Muscle of back (tissue), 13 donors: ENCODE measurements at places on chromosomes 5 and 9.

DNA sequence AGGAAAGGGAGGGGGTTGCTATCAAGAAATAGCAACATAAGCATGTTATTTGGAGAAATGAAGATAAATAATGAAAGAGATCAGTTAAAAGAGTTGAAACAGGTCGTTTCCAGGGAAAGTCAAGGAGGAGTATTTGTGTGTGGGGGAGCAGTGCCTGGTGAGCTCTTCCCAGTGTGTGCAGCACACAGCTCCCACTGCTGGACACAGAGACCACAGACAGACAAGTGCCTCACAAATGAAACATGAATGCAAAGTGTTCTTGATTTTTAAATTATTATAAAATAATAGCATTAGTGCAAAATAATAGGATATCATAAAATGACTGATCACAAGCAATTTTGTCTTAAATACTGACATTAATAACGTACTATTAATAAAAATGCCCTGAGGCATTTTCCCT is 40.8 kb downstream of the LIFR start:
- no peak for DNase-seq

DNA sequence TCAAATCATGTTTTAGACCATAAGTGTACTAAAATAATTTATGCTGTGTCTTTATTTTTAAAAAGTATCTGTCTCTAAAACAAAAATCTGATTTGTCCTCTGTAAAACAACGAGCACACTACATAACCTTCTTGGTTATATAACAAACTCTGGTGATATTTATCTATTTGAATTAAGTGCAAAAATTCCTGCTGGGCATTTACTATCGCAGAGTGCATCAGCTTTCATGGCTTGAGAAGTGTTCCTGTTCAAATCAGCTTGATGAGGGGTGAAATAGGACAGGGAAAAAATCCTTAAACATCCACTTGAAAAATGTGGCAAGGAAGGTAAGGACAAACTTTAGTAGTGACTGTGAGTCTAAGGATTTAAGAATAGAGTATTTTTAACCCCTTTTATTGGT is 65.3 kb downstream of the PRR16 start:
- no peak for DNase-seq

DNA sequence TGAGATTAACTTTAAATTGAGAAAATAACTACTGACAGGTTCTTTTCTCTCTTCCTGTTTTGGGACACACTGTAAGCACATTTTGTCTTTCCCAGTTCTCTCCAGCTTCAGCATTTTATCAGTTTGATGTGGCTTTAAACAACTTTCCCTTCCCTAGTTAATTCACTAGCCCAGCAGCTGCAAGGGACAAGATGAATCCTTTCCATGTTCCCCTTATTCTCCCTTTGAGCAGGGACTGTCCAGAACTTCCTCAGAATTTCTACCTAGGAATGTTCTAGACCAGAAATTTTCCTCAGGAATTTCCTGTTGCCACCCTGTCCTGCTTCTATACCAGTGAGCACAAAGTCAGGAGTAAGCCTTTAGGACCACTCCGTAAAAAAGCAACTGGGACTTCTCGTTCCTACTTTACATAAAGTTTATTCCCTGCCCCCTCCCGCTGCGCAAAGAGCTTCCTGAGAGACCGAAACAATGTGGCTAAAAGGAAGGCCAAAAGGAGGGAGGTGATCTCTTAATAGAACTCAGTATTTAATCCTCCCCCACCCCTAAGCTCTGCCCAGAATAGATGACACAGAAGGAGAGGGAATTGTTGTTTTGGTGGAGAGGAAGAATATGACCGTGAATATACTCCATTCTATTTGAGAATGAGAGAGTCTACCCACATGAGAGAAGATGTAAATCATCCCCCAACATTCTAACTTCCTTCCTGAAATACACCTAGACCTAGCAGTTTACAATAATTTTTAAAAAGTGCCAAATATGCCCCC is 61.9 kb downstream of the GLIS3 start:
- DNase-seq, result no peak

DNA sequence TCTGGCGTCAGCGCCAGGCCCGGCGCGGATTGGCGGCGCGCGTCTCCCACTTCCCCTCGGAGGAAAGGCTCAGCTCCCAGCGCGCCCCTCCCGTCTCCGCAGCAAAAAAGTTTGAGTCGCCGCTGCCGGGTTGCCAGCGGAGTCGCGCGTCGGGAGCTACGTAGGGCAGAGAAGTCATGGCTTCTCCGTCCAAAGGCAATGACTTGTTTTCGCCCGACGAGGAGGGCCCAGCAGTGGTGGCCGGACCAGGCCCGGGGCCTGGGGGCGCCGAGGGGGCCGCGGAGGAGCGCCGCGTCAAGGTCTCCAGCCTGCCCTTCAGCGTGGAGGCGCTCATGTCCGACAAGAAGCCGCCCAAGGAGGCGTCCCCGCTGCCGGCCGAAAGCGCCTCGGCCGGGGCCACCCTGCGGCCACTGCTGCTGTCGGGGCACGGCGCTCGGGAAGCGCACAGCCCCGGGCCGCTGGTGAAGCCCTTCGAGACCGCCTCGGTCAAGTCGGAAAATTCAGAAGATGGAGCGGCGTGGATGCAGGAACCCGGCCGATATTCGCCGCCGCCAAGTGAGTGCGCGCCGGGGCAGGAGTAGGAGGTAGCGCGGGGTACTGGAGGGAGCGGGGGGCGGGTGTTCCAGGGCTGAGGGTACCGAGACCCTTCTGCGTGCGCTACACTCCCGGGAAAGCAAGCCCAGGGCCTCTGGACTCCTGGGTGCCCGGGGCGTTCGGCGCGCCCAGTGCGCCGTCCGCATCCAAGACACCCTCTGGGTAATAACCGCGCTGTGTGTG is at the start of gene MSX2:
Gene MSX2 (plus strand): TSS at position 99 of the 777 bp plus-strand sequence. CDS start 78 bp downstream, at position 177.
- DNase-seq, result peak; percentile 83

DNA sequence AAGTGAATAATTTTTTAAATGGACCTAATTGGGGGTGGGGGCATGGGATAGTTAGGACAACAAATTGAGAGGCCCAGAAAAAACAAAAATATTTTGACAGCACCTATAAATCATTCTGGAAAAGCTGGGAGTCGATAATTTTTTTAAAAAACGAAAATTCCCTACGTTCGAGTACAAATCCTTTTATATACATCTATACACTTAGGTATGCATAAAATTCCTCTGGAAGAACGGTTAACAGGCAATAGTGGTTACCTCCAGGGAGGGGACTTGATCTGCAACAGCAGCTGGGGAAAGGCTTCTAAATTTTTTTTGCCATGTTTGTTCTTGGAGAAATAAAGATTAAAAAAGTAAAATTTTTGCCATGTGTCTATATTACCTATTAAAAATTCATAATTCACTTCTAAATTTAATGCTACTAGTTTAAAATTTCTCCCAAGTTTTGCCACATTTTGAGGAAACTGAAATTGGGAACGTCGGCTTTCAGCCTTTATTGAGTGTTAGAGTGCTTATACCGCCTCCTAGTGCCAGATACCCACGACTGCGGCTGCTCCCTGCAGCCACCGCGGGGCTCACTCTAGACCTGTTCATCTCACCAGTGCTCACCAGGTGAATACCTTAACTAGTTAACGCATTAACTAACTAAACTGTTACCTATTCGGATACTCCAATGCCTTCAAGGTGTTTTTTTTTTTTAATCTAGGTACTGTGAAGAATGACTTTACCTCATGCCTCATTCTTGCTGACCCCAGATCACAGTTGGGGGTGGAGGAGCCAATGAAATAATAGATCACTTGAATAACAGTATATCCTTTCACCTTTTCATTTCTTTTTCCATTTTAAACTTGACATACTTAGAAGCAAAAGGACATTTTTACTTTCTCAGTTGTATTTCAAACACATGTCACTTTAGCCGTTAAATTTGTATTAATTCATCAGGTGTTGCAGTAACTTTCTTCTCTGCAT is 1.8 kb upstream of the BHMT start:
- DNase-seq, result no peak

DNA sequence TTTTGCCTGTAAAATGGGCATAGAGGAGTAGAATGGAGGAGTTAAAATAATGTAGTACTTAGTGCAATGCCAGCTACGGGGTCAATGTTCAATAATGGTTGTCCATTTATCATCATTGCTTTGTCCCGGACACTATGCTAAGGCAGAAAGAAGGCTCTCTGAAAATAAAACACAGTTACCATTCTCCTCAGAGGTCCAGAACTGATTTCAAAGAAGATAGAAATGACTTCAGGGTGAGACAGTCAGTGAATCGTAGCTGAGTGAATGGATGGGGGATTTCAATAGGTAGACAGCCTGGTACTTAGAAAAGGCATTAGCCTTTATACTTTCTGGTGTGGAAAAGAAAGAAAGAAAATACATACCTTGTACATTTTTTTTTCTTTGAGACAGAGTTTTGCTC is 1.2 kb upstream of the AK3 start:
- DNase-seq, result no peak

GRCh38 chr9:138038244-138038671 is 160.7 kb downstream of the CACNA1B start:
- DNase-seq, result no peak

- peak; percentile 93 for DNase-seq
Measured at GRCh38 chr9:36029765-36030528, 6.8 kb upstream of the RECK start.
